ENCODE measurements at places on chromosomes 5 and 9.
A peak's percentile ranks its signal among the peaks of the same experiment; 100 is the strongest.

DNA sequence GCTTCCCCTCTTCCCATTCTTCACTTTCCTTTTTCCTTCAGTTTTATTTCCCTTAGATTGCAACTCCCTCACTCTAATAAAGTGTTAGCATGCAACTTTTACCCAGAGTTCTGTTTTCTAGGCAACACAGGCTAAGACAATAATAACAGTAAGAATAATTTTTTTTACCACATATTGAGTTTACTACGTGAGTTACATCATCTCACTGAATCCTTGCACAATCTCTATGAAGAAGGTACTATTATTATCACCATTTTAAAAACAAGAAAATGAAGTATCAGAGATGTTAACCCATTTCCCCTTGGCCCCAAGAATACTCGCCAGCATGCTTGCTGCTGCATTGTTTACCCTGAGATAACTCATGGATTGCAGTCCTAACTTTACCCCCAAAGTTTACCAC is 53.7 kb upstream of the SMIM32 start:
- no peak for DNase-seq

- no peak for DNase-seq
Measured at GRCh38 chr9:99474186-99474585, 252.1 kb downstream of the SEC61B start.

DNA sequence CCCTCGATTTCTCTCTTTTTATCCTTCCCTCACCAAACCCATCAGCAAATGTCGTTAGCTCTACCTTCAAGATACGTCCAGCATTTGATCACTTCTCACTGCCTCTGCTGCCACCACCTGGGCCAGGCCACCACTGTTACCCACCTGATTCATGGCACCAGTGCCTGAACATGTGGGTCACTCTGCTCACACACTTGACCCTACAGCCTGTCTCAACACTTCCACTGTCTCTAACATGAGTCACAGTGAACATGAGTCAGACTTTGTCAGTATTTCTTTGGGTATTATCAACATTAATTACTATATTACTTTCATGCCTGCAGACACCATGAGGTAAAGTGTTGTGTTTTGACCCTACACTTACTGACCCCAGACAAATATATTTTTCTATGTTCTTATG is 19.6 kb downstream of the SLC24A2 start:
- no peak for DNase-seq

DNA sequence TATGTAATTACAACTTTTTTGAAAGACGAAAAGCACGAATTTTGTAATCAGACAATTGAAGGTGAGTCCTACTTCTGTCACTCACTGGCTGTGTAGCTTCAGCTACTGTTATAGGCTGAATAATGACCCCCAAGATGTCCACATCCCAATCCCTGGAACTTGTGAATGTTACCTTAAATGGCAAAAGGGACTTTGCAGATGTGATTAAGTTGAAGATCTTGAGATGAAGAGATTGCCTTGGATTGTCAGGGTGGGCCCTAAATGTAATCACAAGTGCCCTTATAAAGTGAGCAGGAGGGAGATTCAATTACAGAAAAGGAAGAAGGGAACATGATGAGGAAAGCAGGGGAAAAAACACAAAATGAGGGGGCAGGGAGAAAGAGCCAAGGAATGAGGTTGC is 326.2 kb upstream of the MSX2 start:
- DNase-seq, result no peak

GRCh38 chr9:78000221-78000620 is 31.4 kb downstream of the GNAQ start:
- DNase-seq, result no peak

DNA sequence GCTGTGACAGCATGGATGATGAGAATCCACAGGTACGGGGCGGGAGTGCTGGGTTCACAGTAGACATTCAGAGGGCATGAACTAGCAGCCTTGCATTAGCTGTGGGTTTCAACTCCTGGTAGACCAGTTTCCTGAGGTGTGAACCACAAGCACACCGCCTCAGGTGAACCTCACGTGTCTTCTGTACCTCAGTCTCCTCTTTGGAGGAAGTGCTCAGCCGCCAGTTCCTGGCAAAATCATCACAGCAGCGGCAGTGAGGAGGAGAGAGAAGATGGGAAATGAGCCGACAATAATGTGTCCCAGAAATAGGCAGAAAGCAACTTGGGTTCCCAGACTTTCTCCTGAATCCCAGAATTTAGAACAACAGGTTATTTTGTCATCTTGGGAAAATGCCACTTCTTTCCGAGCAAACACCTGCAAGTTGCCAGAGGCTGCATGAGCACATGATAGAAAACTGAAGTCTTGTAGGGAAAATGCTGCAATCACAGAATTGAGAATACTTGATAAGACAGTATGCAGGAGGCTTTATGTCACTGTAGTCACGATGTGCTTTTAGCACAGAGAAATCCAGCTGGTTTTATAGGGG is 258.5 kb downstream of the AOPEP start:
- DNase-seq, result no peak

GRCh38 chr5:159249158-159249557 is 13.9 kb upstream of the UBLCP1 start:
- DNase-seq, result no peak

DNA sequence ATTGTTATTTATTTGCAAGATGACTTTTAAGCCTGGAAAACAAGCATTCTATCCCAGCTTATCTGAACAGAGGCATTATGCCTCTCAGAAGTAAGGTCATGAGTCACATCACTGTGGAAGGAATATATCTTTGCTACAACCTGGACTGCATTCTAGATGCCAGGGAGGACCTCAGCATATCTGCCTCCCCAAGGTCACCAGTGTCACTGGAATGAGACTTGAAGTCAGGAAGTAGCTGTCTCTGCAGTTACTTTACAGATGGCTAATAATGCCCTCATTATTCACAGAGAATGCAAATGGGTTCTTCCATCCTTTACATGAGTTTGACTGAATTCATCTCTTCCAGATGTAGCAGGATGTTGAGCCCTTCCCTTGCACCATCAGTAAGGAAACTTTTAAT is 4.4 kb upstream of the FAM13B start:
- DNase-seq, result no peak

GRCh38 chr9:127919253-127919815 is 2.5 kb upstream of the ST6GALNAC4 start:
- DNase-seq, result no peak

DNA sequence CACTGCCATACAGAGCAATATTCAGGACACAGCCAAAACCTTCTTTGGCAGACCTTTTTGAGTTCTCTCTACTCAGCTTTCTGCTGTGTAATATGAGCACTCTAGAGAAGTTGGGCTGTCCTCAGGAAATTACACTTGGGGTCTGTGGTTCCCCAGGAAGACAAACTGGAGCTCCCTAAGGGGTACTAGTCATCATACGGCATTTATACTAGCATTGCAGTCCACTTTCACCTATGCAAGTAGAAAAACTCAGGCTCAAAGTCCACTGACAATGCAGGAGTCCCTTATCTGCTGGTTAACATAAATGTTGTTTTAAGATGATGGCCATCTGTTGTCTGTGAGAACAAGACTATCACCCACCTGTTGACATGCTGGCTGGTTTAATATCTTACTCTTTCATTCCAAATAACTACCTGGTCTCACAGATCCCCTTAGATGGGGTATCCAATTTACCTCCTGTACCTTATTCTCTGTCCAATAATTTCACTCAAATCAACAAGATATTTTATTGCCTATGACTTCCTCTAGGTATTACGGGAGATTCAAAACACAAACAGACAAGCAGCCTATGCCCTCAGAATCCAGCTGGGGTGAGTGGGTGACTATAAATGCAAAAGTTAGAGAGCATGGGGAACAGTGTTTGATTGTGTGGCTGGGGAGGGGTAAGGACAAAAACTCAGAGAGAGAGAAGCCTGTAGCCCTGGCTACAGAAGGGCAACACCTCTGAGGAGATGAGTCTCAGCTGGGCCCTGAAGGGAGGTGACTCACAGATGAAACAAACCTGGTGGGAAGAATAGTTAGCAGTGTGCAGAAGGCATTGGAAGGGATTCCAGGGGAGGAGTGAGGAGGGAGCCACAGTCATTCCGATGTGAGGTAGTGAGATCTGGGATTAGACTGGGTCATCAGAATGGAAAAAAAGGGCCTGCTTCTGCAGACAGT is 10.2 kb downstream of the DOCK8 start:
- no peak for DNase-seq

DNA sequence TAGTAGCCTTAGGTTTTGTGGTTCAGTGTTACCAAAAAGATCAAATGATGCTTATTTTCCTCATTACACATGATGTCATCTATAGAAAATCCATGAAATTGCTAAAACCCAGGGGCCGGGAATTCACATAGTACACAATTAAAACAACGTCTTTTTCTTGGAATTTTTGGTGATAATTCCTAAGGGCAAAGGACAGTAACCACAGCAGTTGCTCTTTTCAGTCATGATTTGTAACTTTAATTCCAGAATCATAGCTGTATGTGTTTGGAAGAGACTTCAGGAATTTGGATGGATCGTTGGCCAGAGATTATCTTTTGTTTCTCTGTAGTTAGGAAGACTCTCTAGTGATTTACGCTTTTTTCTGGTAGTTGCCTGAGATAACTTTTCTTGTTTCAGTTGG is 748.7 kb downstream of the TLE4 start:
- DNase-seq, result no peak

- no peak for DNase-seq
Measured at GRCh38 chr5:437281-437771, 5.7 kb upstream of the EXOC3 start.

- peak; percentile 16 for DNase-seq
Measured at GRCh38 chr5:59777028-59777427, 116.5 kb downstream of the PDE4D start.

DNA sequence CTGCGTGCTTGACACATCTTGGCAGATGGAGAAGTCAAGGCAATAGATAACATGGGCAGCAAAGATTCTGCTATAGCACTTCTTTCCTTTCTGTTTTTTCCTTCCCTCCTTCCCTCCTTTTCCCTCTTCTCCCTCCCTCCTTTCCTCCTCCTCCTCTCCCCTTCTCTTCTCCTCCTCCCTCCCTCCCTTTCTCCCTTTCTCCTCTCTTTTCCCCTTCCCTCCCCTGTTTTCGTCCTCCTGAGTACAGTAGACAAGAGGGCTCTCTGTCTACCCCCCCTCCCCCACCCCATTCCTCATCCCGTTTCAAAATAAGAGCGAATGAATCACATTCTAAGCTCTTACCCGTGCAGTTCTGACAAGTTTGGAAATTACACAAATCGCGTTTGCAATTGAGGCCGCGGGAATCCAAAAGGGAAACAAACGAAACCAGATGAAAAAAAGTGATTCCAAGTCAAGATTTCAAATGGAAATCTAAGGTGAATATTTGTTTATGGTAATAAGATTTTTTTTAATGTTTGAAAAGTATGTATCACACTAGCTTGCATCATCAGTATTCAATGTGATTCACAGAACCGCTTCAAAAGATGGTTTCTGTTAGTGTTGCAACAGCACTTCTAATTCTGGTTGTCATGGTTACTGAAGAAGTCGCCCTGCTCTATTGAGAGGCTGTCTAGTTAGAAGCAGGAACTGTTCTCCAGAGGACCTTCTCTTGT is 1.3 kb downstream of the NIM1K start:
- no peak for DNase-seq
